ENCODE measurements at places on chromosomes 7 and 10.

DNA sequence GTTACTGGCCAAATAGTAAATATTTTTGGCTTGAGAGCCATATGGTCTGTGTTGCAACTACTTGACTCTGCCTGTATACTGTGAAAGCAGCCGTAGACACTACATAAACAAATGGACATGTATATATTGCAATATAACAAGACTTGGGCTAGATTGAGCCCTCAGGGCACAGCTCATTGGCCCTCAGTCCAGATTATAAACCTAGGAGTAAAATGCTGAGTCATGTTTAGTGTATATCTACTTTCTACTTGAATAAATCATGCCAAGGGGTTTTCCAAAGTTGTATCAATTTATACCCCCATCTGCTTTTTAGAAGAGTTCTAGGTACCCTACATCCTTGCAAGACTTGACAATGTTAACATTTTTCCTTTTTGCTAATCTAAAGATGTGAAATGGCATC lies 27.4 kb upstream of the POU6F2 start:
- no peak for DNase-seq

GRCh38 chr7:38658921-38659320 lies 27.7 kb upstream of the AMPH start:
- no peak for DNase-seq

DNA sequence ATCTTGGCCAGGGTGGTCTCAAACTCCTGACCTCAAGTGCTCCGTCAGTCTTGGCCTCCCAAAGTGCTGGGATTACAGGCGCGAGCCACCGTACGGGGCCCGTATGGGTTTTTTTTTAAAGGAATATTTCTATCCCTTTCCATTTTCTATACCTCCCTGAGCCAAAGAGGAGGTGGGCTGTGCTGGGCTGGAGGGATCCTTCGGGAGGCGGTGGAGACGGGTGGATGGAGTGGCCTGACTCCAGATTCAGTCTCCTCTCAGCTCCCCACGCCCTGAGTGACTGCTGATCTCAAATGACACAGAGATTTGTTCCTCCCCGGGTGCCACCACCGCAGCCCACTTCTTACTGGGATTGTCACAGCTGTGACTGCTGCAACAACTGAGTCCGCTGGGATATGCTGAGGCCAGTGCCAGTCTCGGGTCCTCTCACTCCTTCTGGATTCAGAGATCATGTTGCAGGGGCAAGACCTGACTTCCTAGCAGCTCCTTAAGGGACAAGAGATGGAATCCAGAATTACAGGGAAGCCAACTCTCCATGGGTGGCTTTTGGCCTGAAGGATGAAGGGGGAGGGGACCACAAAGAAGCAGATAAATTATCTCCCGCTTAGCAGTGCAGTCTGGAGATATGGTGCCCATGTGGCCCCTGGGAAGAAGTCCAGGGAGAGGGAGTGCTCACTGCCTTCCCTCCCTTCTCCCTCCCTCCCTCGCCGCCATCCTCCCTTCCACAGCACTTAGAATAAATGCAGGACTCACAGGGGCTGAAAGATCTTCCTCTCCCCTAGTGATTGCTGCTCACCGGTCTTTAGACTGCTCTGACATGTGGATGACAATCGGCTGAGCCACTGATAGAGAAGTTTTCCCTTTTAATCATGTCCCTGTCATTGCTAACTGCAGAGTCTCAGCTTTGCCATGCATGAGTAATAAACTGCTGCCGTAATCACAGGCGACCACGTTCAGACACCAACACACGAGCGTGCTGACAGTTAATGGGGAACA lies 14.3 kb downstream of the GALNT17 start:
- DNase-seq: no peak

- no peak for DNase-seq
These were observed 83.5 kb downstream of the ADK start for GRCh38 chr10:74234569-74234968.

- no peak for DNase-seq
These were observed 319.8 kb upstream of the PHYHIPL start for GRCh38 chr10:58856508-58857240.

DNA sequence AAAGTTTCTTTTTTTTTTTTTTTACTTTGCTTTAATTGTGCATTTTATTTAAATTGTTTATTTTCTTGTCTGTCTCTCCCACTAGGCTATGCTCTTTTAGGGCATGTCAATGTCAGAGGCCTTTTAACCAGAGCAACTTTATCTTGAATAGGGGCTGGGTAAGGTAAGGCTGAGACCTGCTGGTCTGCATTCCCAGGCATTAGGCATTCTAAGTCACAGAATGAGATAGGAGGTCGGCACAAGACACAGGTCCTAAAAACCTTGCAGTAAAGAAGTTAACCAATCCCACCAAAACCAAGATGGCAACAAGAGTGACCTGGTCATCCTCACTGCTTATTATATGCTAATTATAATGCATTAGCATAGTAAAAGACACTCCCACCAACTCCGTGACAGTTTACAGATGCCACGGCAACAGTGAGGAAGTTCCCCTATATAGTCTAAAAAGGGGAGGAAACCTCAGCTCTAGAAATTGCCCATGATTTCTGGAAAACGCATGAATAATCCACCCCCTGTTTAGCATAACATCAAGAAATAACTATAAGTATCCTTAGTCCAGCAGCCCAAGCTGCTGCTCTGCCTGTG lies 47.0 kb upstream of the FRMD4A start:
- no peak for DNase-seq

DNA sequence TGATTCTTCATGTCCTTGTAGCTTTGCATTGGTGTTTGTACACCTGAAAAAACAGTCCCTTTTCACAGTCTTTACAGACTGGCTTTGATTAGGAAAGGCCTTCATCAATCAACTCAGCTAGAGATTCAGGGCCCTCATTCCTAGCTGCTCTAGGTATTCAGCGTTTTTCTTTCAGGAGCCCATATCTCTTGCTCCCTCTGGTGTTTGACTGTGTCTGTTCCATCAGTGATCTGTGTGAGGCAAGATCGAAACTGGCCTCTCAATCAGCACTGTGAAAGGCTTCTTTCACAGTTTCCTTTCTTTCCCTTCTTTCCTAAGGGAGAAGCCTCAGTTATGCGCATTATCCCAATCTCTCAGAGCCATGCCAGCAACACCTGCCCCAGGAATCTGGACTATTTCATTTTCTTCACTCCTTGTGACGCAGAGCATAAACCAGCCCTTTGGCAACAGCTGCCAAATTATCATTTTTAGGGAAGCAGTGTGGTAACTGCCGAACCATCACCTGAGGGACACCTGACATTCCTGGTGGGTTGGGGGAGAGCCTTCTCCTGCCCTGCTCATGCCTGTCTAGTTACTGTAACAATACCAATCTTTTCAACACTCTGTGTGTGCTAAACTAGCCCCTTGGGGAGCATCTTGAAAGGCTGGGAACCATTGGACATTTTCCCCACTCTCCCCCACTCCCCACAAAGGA lies 75.7 kb upstream of the CCDC71L start:
- no peak for DNase-seq

GRCh38 chr7:111265394-111265793 lies 174.5 kb downstream of the LRRN3 start:
- no peak for DNase-seq

GRCh38 chr10:124983321-124983720 lies 41.4 kb downstream of the ZRANB1 start:
- DNase-seq: no peak

DNA sequence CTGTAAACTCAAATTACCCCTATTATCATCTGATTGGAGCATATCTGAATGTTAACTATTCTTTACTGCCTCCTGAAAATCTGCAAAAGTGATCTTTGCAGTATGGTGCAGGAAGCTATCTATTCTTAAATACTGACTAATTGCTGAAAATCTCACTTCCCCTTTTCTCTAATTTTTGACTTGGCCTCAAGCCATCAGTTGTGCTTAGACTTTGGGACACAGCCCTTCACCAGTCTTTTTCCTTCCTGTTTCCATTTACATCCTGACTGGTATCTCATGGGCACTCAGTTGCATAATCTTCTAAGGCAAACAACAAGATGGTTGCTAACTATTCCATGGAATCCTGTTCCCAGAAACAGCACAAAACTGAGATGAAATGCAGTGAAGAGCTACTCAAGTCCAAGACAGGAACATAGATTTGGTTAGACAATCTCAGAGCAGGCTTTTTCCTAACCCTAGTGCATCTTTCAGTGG lies 228.5 kb downstream of the SORCS1 start:
- no peak for DNase-seq

- DNase-seq: no peak
These were observed 70.5 kb downstream of the KLF6 start for GRCh38 chr10:3714531-3714930.

GRCh38 chr7:33650828-33651227 lies 254.5 kb upstream of the BMPER start:
- DNase-seq: no peak

- no peak for DNase-seq
These were observed 32.8 kb upstream of the PHF14 start for GRCh38 chr7:10940704-10941355.

- no peak for DNase-seq
These were observed 161.4 kb upstream of the EEPD1 start for GRCh38 chr7:35991511-35992232.

GRCh38 chr7:117690147-117690546 lies 183.1 kb downstream of the CTTNBP2 start:
- DNase-seq: no peak

DNA sequence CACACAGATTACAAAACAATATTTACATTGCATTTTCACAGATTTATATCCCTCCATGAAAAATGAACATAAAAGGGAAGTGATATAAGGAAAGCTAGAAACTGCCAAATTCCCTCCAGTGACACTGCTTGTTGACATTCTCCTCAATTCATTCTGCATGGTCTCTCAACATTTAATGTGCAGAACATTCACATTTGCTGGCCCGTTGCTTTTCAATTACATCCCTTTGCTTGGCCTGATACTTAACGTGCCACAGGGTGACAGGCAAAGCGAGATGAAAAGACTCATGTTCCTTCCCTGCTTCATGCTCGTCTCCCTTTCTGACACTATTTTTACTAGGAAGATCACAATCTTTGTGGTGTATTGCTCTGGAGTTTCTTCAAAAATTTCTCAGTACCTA lies 1019.7 kb upstream of the LRRN3 start:
- DNase-seq: no peak

- no peak for DNase-seq
These were observed 59.2 kb downstream of the CLEC2L start for GRCh38 chr7:139582671-139583155.
